ENCODE measurements at places on chromosomes 13 and 19. TPM values are rescaled to one million over a fixed set of nuclear protein-coding genes. Genes with fewer than 3 reads are reported as not detected.

Gene MVB12A
- total RNA-seq: 71.7 TPM

Gene IGFL2
- total RNA-seq: not detected

Gene PROSER3
- total RNA-seq: 7.2 TPM

- DNase-seq: no peak
Observed at GRCh38 chr13:37645181-37645740, 46.7 kb upstream of the POSTN start.
